Left colon (tissue), 2 donors: ENCODE measurements at places on chromosomes 2 and 18. TPM values are rescaled to one million over a fixed set of nuclear protein-coding genes. Genes with fewer than 3 reads are reported as not detected.

DNA sequence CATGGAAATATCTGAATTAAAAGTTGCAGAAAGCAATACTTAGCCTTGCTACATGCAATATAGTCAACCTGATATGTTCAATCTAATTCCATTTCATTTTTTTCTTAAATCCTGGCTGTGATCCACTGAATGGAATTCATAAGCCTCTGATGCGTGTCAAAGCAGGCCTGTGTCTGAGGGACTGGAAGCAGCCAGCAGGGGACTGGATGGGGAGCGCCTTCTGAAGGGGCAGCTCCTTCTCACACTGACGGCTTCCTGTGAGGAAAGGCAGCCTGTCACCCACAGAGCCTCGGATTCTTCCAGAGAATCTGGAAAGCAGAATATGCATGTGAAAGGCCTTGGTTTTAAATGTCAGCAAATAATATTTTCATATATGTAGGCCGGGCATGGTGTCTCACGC is 73.5 kb downstream of the KCNF1 start:
- peak; percentile 8 for DNase-seq

Gene CSRNP3
- 2.8 TPM for total RNA-seq

DNA sequence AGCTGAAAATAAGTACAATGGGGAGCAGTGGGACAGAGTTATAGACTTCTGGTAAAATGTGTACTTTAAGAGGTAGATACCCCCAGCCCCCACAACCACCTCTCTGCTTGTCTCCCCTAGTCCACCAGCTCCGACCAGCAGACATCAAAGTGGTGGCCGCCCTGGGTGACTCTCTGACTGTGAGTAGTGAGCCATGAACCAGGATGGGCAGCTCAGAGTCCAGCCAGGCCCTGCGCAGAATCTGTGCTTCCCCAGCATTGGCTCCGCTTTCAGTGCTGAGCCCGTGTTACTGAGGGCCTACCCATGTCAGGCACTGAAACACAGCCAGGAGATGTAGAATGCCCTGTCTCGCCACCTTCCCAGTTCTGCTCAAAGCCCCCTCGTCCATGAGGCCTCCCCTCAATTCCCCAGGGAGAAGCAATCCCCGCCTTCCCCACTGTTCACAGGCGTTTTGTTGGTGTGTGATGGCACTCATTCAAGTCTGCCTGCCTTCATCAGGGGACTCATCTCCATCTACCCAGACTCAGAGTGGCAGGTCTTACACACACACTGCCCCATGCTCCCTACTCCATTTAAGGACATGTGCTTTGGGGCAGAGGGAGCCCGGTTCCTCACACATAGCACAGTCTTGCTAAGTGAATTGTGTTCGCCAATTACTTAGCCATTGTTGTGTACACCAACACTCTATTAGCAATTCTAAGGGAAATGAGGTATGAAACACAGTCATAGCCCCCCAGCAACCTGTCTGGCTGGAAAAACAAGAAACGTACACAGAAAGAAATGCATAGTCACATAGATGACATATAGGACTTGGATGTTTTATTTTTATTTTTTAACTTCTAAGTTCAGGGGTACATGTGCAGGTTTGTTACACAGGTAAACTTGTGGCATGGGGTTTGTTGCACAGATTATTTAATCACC is 122.6 kb downstream of the PLB1 start:
- no peak for DNase-seq

GRCh38 chr2:165699946-165700345 is 94.1 kb downstream of the GALNT3 start:
- no peak for DNase-seq

- no peak for DNase-seq
Observed at GRCh38 chr18:13433685-13434084, 215.1 kb downstream of the LDLRAD4 start.

GRCh38 chr2:134522496-134523455 is 196.0 kb downstream of the TMEM163 start:
- DNase-seq: no peak

Gene XIRP2
- not detected for total RNA-seq

Gene NCKAP5
- total RNA-seq: 5.8 TPM

Gene GAREM2
- total RNA-seq: 7.4 TPM

Gene LIMS4
- total RNA-seq: 1.2 TPM

GRCh38 chr18:58144671-58145285 is 100.8 kb downstream of the NEDD4L start:
- no peak for DNase-seq

Gene OSR1
- total RNA-seq: 4.1 TPM

- no peak for DNase-seq
Observed at GRCh38 chr2:139480161-139480650, 700.0 kb upstream of the NXPH2 start.

Gene TRABD2A
- total RNA-seq: 89.8 TPM

- no peak for DNase-seq
Observed at GRCh38 chr2:20687260-20687832, 20.4 kb downstream of the GDF7 start.

DNA sequence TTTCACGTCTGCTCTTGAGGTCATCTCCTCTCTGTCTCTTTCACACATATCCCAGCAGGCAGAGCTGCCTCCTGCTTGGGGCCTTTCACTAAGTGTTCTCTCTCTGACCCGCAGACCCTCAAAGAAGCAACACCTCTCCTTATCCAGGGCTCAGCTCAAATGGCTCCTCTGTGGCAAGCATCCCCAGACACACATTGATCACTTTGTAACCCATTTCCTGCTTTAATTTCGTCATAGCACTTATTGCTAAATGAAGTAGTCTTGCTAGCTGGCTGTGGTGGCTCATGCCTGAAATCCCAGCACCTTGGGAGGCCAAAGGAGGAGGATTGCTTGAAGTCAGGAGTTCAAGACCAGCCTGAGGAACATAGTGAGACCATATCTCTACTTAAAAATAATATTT is 41.4 kb downstream of the SGPP2 start:
- no peak for DNase-seq

GRCh38 chr18:28514699-28515098 is 337.8 kb upstream of the CDH2 start:
- no peak for DNase-seq

Gene CFAP53
- 0.28 TPM for total RNA-seq

DNA sequence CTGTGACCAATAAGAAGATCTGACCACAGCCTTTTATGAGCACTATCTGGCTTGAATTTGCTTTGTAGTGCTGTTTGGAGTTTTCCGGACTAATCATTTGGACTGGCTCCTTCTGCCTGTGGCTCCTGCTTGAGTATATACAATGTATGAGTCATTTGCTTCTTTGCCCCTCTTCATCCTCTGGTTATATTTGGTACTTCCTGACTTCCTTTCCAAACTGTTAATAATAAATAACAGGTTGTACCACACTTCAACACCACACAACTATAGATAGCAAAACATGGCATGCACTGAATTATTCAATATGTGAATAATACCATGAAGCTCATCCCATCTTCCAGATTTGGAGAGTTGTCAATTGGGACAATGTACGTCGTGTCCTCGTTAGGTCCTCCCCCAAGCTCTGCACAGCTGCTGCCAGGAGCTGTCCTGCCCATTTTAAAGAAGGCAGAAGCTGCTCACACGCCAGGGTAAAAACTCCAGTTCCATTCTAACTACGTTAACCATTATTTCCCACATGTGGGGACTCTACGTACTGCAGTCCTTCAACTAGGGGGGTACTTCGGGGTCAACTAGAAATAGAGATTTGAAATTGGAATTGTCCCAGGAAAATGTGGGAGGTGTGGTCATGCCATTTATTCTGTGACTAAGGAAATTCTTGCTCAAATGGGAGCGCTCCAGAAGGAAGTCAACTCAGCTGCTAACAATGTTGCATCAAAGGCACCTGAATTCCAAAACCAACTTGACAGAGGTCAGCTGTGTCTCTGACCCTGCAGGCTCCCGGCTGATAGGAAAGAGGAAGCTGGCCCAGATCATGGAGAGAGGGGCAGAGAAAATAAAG is 38.1 kb downstream of the ST8SIA5 start:
- no peak for DNase-seq

Gene SERPINB11
- not detected for total RNA-seq

DNA sequence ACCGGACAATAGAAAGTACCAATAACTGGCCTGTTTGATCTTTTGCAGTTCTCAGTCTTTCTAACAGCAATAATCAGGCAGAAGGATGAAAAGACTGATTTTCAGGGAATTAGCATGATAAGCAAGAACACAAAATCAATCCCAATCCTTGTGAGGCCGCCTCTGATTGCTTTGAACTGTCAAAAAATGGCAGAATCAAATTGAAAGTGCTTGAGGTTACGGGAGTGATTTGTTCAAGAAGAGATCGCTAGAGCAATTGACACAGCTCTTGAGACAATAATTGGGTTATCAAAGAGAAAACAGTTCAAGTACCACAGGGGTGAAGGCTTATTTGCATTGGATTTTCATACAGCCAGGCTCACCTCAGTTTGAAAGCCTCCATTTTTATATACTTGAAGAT is 663.4 kb downstream of the ARHGAP15 start:
- no peak for DNase-seq

Gene ANKRD23
- 4.3 TPM for total RNA-seq

DNA sequence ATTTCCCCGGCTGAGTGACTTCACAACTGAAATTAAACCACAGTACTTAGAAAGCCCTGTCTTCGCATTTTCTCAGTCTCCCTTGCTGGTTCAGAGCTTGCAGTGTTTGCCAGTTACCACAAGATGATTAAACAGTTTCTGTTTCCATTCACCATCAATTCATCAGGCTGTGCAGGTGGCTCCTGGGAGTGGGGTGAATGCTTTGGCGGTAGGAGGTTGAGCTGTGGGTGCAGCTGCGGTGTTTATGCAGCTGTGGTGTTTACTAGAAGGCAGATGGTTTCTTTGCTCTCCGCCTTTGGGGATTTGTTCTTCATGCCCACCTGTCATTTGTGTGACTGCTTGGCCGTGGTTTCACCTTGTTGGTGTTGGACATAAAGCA is 16.1 kb downstream of the ACOXL start:
- DNase-seq: peak; percentile 23

Gene COA5
- 23.6 TPM for total RNA-seq

- DNase-seq: no peak
Observed at GRCh38 chr2:70513738-70514137, 39.9 kb downstream of the TGFA start.

- DNase-seq: no peak
Observed at GRCh38 chr2:203799908-203800307, 67.7 kb upstream of the CTLA4 start.

DNA sequence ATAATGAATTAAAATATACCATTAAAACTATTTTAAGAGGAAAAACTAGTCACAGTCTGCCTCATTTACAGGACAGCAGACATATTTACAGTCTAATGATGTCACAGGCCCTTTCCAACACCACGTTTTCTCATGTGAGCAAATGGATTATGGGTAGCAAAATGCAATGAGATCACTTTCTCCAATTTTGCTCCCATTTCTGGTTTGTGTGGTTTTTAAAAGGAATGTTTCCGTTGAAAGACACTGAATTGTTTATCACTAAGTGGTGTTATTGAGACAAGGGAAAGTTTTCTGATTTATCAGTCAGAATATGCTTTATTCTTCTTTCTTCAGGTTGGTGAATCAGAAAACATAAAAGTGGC is 11.4 kb upstream of the NR4A2 start:
- DNase-seq: no peak

Gene HTR2B
- 0.12 TPM for total RNA-seq

GRCh38 chr2:60353406-60353800 is 200.1 kb downstream of the BCL11A start:
- no peak for DNase-seq

Gene EPHA4
- 16.5 TPM for total RNA-seq

Gene KLHL29
- 4.6 TPM for total RNA-seq

Gene NCOA1
- total RNA-seq: 34.2 TPM

Gene HMSD
- 0.55 TPM for total RNA-seq

- no peak for DNase-seq
Observed at GRCh38 chr2:203763938-203764664, 57.7 kb downstream of the CD28 start.

DNA sequence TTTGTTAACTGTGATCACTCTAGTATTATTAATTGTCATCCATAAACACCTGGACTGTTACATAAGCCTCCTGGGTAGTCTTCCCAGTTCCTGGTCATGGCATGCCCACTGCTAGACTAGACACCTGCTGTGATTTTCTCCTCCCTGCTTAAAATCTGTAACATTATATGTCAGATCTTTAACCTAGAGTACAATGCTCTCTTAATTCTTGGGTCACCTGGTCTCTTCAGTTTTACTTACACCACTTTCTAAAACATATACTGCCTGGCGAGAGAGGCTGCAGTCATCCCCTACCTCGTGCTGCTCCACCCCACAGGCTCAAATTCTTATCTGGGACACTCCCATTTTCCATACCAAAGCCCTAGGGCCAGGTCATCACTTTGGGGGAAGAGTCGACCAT is 161.3 kb downstream of the CDH2 start:
- DNase-seq: no peak

Gene FBXO15
- total RNA-seq: not detected

GRCh38 chr2:18639756-18640453 is 50.5 kb upstream of the NT5C1B start:
- no peak for DNase-seq

- DNase-seq: peak; percentile 41
Observed at GRCh38 chr2:46487667-46488335, 8.4 kb downstream of the TMEM247 start.

Gene REG3A
- 3.7 TPM for total RNA-seq

Gene ADRA2B
- total RNA-seq: 0.84 TPM

- DNase-seq: no peak
Observed at GRCh38 chr2:49973436-49973835, 819.1 kb upstream of the FSHR start.
